ENCODE measurements at places on chromosomes 7 and 10.

DNA sequence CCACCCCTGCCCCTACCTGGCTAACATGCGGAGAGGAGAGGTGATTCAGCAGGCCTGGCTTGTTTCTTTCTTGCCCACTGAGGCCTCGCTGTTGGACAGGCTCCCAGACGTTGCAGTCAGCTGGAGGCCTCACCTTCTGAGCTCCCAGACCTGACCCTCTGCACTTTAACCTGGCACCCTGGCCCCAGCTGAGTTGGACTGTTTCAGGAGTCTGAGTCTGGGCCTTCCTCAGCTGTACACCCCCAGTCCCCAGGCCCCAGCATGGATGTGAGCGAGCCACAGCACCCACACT, 35.0 kb downstream of the UNC5B start:
- DNase-seq, result no peak

DNA sequence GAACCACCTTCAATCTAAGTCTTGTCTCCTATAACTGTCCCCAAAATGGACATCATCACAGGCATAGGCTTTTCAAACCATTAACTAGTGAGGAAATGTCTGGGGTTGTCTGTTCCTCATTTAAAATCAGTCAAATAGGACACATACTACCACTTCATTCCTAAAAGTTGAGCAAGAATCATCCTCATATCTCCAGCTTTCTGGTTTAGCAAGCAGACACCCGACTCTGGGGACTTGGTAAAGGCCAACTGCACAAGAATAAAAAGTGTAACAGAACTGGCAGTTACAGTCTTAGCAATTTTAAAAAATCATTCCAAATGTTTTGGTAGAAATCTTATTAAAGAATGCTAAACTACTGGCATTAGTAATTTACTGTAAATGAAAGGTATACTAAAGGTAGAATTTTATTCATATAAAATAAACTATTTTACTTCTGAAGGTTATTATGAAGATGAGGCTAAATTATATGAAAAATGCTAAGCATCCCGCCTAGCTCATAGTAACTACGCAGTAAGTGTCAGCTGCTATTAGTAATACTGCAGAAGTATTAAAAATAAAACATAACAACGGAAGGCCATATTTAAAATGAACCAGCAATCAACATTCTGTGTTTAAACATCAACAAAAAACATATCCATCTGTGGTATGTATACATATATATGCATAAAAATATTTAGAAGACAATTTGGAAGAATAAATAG, 60.8 kb downstream of the ZNF438 start:
- DNase-seq, result no peak

- DNase-seq, result no peak
Measured at GRCh38 chr7:156505876-156506275, 134.7 kb upstream of the RNF32 start.

GRCh38 chr7:95491634-95492314, 6.0 kb downstream of the ASB4 start:
- no peak for DNase-seq

DNA sequence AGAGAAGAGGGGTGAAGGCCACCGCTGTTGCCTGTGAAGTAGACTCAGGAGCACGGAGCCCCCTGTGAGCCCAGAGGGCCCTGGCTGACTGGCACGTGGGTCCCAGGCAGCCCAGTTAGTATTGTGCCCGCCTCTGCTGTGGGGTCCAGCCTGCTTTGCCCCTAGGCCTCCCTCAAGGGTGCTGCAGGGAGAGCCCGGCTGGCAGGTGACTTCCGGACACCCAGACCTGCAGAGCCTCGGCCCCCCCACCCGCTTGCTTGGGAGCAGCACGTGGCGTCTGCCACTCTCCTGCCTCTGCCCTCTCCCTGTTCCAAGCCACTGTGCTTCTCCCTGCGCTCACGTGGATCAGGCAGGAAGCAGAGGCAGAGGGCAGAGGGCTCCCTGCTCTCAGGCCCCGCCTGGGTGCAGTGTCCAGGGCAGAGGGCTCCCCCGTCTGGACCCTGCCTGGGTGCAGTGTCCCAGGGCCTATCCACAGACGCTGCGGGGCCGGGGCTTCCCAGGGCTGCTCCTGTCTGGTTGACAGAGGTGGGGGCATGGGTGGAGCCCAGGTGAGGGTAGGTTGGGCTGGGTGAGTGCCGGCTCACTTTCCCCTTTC, 88.4 kb downstream of the DNAJB6 start:
- no peak for DNase-seq

DNA sequence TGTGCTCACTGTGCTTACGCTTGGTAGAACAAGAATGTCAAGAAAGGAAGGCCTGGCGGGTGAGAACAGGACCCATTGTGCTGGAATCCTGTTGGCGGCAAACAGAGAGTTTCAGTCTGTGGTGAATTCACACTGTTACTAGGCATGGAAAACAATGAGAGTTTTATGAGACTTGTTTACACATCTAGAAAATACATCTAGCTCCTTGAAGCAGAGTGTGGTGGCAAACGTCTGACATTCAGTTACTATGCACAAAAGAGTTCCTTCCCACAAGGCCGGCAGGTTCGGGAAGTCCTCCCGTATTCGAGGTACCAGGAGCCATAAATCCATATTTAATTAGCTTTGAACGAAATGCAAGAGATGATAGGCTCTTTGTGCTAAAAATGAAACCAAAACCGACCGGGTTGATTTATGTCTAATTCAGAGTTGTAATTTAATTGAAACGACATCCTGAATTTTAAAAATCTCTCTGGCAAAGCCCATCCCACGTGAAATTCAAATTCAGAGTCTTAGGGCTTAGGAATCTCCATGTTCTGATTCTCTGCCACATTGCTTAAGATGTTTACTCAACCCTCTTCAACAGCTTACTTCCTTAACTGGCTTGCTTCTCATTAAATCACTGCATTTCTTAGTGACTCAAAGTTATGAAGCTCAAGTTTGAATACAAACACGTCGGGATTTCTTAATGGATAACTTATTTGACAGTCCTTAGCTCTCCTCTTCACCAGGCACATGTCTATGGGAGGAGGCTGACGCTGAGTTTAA, 299.9 kb upstream of the PITRM1 start:
- no peak for DNase-seq

DNA sequence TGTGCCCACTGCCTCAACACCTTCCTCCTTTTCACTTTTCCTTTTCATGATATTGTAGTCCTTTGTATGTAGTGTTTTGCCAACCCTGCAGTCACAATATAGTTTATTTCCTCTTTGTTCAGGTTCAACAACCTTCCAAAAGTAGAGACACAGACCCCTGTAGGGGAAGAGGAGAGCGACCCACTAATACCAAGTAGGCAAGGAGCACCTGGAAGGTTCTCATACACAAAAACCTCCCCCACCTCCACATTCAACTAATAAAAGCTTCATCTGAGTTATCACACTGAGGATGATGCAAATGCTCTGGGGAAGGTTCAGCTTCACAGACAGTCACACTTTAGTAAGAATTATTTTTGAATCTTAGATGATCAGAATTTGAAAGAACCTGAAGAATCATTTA, 41.6 kb downstream of the PIK3AP1 start:
- DNase-seq, result no peak

- DNase-seq, result no peak
Measured at GRCh38 chr7:74619235-74619860, 38.2 kb upstream of the GTF2I start.

- no peak for DNase-seq
Measured at GRCh38 chr10:86681722-86682386, 13.5 kb downstream of the LDB3 start.

DNA sequence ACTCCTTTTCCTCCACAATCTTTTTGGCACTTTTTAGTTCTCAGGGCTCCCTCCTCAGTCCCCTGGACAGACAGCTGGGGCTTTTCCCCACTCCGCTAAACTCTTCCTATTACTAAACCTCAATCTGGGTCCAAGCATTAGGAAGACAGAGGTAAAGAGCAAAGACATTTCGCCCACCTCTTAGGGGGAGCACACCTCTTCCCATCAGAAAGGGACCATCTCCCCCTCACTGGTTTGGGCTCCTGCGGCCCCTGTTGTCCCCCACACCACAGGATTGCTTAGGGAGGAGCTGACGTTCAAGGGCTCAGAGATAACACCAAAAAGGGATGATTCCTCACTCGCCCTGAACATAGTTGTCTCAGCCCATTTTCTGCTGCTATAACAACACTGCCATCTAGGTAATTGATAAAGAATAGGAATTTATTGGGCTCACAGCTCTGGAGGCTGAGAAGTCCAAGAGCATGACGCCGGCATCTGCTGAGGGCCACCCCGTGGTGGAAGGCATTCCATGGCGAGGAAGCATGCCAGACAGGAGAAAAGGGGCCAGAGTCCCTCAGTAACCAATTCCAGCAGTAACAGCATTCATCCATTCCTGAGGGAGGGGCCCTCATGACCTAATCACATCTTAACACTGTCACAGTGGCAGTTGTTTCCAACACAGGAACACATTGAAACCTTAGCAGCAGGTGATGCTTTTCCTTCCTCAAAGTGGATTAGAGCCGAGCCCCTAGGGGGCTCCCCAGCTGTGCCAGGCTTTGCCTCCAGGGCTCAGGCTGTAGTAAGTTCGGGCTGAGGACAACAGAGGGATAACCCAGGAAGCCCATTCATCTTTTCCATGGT, 209.6 kb downstream of the EBF3 start:
- no peak for DNase-seq

GRCh38 chr7:121397361-121397760, 1.3 kb upstream of the FAM3C start:
- DNase-seq, result no peak

GRCh38 chr7:137985897-137986251, 16.0 kb downstream of the CREB3L2 start:
- no peak for DNase-seq

DNA sequence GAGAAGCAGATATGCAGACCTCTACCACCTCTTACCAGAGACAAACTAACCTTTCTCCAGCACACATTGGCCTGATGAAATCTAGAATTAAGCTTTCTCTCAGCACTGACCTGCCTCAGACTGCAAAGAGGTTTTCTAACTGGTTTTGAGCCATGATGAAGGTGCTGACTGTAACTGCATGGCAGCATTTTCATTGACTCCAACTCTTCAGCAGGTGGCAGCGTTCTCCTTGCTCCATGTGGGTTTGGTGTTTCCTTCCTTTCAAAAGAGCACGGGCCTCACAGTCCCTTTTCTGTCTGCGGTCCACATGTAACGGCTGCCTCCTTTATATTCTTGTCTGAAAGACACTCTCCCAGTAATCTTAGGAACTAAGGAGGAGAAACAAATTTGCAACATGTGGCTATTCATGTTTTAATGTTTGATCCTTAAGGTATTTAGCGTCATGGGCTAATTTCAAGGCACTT, 12.6 kb downstream of the KLLN start:
- DNase-seq, result peak; percentile 57

- no peak for DNase-seq
Measured at GRCh38 chr10:86969421-86970041, 1.2 kb downstream of the ADIRF start.

- peak; percentile 21 for DNase-seq
Measured at GRCh38 chr10:126402721-126403695, 14.7 kb upstream of the ADAM12 start.

GRCh38 chr10:49567810-49568209, 28.9 kb upstream of the ERCC6 start:
- no peak for DNase-seq

- DNase-seq, result peak; percentile 22
Measured at GRCh38 chr10:50625649-50626132, 1.9 kb upstream of the SGMS1 start.

DNA sequence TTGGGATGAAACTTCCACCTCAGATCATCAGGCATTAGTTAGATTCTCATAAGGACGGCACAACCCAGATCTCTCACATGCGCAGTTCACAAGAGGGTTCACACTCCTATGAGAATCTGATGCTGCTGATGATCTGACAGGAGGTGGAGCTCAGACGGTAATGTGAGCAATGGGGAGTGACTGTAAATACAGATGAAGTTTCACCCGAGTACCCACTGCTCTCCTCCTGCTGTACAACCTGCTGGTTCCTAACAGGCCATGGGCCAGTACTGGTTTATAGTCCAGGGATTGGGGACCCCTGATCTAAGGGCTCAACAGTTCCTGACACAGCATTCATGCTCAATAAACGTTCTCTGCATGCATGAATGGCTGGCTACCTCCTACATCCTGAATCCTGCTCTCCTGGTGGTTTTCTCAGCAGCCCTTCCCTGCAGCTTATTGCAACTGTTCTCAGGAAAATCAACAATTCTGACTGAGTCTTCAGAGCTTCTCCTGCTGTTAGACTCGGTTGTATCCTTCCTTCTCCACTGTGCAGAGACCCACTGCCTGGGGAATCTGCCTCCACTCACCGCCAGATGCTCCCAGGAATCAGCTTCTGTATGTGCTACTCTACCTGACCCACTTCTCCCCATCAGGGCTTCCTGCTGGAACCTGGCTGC, 17.4 kb downstream of the PDE6C start:
- DNase-seq, result no peak

DNA sequence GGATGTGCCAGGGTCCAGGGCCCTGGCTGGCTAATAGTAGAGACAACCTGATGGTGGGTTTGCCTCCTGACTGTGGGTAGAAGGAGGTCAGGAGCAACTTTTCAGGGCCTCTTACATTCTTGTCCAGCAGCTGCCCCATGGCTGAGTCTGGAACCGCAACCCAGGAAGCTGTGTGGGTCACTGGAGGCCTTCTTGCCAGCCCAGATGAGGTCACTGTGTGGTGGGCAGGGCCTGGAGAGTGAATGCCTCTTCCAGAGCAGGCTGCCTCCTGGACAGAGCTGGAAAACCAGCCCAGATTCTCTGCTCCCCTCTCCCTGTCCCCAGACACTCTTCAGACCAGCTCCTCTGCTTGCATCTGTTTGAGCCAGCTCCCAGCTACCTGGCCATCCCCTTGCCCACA, 43.5 kb upstream of the LEP start:
- DNase-seq, result peak; percentile 23

- peak; percentile 81 for DNase-seq
Measured at GRCh38 chr10:78931321-78932053, 137.3 kb upstream of the ZMIZ1 start.
